ENCODE measurements at places on chromosomes 7 and 10.

DNA sequence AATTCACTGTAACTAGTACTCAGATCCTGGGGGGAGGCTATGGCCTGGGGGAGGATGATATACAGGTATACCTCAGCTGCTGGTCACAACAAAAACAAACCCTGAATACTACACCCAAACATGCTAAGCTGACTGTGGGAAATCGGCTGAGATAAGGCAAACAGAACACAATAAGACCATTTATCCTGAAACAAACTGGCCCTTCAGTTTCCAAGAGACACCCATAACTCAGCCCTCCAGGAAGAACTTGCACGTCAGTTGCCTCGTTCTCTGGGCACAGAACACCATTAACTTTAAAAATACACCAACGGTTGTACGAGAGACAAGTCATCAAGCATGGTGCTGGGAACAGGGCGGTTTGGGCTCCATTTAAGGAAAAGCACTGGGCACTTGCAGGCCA lies 24.1 kb upstream of the KCNMA1 start:
- DNase-seq = no peak

DNA sequence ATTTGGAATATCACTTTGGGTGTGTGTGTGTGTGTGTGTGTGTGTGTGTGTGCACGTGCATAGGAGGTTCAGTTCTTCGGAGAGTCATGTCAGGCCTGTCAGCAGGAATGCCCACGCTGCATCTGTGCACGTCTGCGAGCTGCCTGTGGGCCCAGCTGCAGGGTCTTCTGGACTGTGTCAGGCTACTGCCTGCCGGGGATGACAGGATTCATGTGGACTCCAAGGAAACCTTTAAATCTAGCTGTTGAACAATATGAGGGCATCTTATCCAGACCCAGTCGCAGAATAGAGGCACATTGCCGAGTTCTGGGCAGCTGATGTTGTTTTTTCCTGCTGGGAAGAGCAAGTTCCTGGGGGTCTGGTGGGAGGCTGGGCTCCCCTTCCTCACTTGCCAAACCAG lies 19.0 kb downstream of the AQP1 start:
- DNase-seq = no peak

GRCh38 chr10:64115471-64115870 lies 594.3 kb downstream of the REEP3 start:
- DNase-seq = no peak

DNA sequence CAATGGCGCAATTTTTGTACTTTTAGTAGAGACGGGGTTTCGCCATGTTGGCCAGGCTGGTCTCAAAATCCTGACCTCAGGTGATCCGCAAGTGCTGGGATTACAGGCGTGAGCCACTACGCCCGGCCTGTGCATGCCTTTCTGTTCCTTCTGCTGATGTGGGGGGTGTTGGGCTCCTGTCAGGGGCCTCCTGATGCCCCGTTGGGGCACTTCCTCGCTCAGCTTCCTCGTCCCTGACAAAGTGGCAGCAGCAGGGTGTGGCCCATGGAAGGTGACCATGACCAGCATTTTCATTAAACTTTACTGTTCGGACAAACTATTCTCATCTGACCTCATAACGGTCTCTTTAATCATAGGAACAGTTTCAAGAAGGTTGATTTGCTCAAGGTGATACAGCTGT lies 69.4 kb downstream of the TBXAS1 start:
- DNase-seq = no peak

DNA sequence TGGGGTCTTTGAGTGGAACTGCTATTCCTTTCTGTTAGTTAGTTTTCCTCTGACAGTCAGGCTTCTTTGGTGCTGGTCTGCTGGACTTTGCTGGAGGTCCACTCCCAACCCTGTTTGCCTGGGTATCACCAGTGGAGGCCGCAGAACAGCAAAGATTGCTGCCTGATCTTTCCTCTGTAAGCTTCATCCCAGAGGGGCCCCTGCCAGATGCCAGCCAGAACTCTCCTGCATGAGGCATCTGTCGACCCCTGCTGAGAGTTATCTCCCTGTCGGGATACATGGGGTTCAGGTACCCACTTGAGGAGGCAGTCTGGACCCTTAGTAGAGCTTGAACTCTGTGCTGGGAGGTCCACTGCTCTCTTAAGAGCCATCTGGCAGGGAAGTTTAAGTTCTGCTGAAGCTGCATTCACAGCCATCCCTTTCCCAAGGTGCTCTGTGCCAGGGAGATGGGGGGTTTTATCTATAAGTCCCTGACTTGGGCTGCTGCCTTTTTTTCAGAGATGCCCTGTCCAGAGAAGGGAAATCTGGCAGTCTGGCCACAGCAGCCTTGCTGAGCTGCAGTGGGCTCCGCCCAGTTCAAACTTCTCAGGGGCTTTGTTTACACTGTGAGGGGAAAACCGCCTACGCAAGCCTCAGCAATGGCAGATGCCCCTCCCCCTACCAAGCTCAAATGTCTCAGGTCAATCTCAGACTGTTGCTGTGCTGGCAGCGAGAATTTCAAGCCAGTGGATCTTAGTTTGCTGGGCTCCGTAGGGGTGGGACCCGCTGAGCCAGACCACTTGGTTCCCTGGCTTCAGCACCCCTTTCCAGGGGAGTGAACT lies 89.7 kb upstream of the CDK6 start:
- DNase-seq = no peak

- DNase-seq = no peak
Measured at GRCh38 chr7:68587599-68587998, 1010.7 kb upstream of the AUTS2 start.

- DNase-seq = no peak
Measured at GRCh38 chr7:47401611-47402570, 180.0 kb downstream of the TNS3 start.

DNA sequence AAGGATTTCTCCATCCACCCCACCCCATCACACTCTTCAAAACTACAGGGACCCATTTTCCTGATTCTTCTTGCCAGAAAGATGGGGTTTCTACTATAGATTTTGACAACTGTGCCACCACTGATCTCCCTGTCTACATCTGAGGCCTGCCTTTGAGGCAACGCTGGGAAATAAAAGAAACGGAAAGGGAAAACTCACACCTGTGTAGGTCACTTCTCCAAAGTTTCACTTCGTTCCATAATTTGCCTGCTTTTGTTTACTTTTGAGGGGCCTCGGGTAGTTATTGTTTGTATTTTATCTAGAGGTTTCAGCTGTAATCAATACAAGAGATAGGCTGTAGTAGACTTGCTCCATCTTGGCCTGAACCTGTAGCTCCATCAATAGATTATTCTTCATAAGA lies 56.1 kb downstream of the RAPGEF5 start:
- no peak for DNase-seq

DNA sequence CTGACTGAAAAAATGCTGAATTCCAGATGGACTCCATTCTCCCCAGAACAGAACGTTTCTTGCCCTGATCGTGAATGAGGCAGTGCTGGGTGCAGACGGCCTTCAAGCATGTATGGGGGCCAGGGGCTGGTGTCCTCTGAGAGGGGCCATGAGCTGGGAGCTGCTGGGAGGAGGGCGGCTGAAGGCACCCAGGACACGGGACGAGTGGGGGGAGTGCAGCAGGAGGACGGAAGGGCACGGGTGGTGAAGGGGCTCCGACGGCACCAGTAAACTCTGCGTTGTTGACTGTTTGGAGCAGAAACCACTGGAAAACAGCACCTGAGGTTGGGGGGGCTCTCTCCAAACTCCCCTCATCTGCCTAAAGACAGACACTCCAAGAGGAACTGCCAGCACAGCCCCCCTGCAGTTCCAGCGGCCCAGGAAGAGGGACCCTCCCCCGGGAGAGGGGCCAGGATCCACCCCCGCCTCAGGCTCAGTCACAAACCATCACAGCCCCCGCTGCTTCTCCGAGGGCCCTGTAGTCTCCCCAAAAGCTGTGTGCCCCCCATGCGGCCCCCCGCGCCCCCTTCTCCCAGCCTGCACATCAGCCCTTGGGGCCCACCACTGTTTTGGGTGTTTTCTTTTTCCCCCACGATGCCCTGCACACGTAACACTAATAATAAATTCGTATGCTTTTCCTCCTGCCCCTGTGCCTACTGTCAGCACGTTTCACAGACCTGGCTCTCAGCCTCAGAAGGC lies 55.5 kb downstream of the DPYSL4 start:
- no peak for DNase-seq

DNA sequence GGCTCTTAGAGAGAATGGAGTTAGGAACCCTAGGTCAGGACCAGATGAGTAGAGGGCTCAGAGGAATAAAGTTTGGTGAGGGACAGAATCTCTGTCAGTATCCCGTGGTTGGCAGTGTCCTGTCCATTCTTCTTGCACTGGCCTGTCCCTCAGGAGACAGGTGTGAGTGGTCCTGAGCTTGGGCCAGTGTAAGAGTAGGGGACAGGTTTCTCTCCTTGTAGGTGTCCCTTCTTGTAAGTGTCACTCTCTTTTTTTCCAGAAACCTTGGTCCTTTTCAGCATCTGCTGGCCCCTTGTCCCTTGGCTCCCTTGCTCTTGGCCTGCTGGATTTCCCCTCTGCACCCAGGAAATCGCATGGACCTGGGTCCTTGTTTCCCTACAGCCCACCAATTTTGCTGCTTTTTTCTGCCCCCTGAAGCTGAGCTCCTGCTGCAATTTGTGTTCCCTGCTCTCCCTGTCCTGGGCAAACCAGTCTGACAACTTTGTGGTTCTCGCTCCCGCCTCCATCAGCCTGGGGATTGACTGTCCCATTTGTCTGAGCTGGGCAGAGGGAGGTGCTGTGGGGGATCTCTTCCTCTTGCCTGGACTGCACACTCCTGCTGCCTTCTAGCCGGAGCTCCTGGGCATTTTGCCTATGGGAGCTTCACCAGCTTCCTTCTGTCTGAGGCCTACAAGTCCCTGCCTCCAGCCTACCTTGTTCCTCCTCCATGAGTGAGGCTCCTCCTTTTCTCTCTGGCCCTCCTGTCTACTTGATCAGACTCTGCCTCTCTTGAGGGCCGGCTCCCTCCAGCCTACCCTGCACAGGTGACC lies 6.5 kb downstream of the TSPAN14 start:
- no peak for DNase-seq

DNA sequence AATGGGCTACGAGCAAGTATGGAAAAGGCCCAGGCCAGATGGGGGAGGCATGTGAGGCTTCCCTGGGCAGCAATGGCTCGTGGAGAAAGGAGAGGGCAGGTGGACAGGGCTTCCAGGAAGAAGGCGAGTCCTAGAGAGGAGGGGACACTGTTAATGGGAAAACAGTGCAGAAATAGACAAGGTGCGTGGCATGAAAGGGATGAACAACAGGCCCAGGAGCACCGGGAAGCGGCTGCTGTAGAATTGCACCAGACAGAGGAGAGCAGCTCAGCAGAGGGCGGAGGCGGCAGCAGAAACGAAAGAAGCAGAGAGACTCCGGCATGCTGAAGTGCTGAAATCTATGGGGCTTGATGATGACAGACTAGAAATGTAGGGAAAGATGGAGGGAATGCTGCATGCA lies 102.1 kb downstream of the PIP4K2A start:
- no peak for DNase-seq

GRCh38 chr10:100341953-100342626 lies 4.9 kb upstream of the SCD start:
- no peak for DNase-seq

GRCh38 chr10:37960591-37961137 lies 15.8 kb downstream of the ZNF25 start:
- DNase-seq = no peak

GRCh38 chr7:31883761-31884164 lies 186.4 kb downstream of the PDE1C start:
- DNase-seq = no peak
